Glomerular endothelial cell (primary cell): ENCODE measurements at places on chromosomes 3 and 15. TPM values are rescaled to one million over a fixed set of nuclear protein-coding genes. Genes with fewer than 3 reads are reported as not detected.

GRCh38 chr3:122786066-122786465 is 7.6 kb downstream of the HSPBAP1 start:
- no peak for DNase-seq

GRCh38 chr3:96706509-96706908 is 107.9 kb upstream of the EPHA6 start:
- no peak for DNase-seq

DNA sequence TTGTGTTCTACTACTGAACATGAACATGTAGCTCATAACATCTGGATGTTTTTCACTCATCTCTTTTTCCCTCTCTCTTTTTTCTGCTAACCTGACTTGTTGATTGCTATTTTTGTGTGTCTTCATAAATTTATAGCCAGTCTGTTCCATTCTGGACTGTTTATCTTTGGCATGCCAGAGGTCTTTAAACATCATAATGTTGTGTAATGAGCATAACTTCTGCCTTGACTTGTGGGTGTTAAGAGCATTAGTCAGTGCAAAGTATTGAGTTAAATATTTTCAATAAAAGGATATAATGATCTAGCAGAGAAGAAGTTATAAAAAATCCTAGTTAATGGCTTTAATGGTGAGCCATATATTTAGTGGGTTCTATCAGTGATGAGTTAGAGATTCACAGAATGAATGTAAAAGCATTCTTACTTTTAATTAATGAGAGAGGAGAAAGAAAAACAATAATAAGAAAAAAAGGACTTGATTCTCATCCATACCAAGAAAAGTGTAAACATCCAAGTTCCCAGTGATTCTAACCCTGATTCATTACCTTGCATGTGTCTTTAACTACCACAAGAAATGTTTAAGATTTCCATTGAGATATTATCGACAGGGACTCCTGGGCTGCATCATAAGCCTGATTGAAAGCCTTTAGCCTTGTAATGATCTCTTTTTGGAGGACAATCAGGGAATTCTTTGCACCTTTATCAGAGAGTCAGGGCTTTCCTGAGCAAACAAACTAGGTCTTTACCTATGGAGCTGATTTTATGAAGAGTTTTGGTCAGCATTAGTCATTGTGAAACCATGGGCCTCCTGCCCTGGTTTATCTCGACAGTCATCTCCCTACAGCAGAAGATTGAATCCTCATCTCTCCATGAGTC is 22.9 kb downstream of the MITF start:
- no peak for DNase-seq

DNA sequence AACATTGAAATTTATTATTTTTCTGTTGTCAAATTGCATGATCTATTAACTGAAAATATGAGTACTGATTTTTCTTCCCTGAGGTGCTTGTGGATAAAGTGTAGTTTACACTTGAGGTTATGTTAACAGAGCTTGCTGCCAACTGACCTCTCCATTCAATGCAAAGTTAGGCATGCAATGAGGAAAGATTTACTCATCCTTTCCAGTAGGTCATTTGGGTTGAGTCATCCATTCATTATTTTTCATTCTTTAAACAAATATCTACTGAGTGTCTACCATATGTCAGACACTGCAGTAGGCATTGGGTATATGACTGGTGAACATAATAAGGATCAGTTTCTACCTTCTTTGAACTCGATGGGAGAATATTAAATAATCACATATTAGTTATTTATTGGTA is 604.1 kb downstream of the EDEM1 start:
- no peak for DNase-seq

DNA sequence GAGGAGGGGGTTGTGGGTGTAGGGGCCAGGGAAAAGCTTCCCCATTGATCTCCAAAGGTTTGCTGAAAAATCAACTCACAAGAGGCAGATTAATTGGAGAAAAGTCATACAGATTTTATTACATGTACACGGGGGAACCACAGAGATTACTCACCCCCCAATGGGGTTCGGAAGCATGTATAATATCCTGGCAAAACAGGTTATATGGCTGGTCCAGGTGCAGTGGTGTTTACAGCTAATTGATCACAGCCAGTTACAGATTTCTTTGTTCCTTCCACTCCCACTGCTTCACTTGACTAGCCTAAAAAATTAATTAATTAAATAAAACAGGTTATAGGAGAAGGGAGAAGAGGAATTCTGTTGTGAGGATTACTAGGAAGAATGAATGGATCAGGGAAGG is 22.4 kb downstream of the PRKCI start:
- no peak for DNase-seq

The MUSTN1 gene
- 2.7 TPM in 1 of 2 replicates, not detected in the other for total RNA-seq

- DNase-seq = no peak
These were observed 279.2 kb downstream of the EDEM1 start for GRCh38 chr3:5466717-5467116.

The GOLGA8J gene
- not detected in 2 replicates for total RNA-seq

The SCG5 gene
- 3.7 and 4.4 TPM in 2 replicates for total RNA-seq

DNA sequence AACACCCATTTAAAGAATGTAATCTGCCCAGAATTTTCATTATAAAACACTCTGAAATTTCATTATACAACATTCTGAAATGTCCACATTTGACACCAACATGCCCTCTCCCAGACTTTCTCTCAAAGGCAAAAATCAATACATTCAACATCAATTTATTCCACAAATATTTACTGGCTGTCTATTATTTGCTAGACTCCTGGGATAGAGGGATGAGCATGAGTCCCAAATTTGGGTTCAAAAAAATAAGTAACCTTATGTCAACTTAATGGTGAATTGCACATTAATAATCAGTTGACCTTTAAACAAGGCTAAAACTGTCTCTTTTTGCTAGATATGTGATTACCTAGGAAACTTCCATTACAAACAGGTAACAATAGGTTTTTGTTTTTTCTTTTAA is 109.0 kb downstream of the SERPINI1 start:
- DNase-seq = no peak

The YEATS2 gene
- 36.3 and 54.5 TPM in 2 replicates for total RNA-seq

DNA sequence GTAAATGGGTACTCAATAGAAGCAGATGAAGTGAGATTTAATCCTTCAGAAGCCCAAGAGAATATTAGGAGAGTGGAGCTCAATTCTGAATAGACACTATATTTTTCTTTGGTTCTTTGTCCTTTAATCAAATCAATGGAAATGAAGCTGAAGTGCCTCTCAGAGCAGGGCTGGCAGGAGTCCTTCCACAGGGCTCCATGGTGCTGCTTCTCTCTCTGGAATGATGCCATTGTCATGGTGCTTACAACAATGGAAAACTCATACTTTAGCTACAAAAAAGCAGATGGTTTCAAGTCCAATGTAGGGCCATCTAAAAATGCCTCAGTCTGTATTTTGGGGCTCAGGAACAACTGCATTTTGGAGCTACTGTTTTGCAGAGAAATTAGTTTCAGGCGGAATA is 125.1 kb downstream of the SNRK start:
- DNase-seq = no peak

The GADL1 gene
- total RNA-seq = 0.58 TPM in 1 of 2 replicates, not detected in the other
